ENCODE measurements at places on chromosomes 2 and 18. TPM values are rescaled to one million over a fixed set of nuclear protein-coding genes. Genes with fewer than 3 reads are reported as not detected.

The EVX2 gene
- not detected for total RNA-seq

The KLF7 gene
- total RNA-seq = 14.0 TPM

The RBM44 gene
- total RNA-seq = 0.33 TPM

The ARHGEF4 gene
- not detected for total RNA-seq

The AQP12B gene
- total RNA-seq = not detected

The ADGRF3 gene
- 0.04 TPM for total RNA-seq

The FAHD2A gene
- total RNA-seq = 34.0 TPM

The GPR148 gene
- not detected for total RNA-seq

The LIPG gene
- 57.5 TPM for total RNA-seq

The PPP1R1C gene
- total RNA-seq = not detected

The FBXO15 gene
- not detected for total RNA-seq

The SP5 gene
- total RNA-seq = not detected

The NPAS2 gene
- total RNA-seq = 9.8 TPM

The MRO gene
- total RNA-seq = not detected

The ERBB4 gene
- total RNA-seq = 0.07 TPM

The GAD1 gene
- 0.13 TPM for total RNA-seq

The ZC3H8 gene
- total RNA-seq = 5.3 TPM

The CCDC74A gene
- 3.8 TPM for total RNA-seq
